Foreskin keratinocyte (primary cell): ENCODE measurements at places on chromosomes 1 and 21.

DNA sequence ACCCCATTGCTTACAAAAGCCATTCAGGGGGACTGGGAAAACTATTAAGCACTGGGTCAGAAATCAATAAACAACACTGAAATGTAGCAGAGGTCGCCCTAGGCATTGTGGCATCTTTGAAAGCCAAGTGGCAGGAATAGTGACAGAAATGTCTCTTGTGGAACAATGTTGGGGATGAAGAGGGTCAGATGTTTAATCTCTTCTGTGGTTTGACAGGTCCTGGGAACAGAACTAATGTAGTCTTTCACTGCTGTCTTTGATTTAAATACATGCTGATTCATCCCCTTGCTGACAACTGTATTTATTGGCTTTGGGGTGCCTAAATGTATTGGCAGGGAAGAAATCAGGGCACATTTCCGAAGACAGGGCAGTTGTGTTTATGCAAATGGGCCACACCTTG lies 194.8 kb downstream of the ATG4C start:
- no peak for DNase-seq

DNA sequence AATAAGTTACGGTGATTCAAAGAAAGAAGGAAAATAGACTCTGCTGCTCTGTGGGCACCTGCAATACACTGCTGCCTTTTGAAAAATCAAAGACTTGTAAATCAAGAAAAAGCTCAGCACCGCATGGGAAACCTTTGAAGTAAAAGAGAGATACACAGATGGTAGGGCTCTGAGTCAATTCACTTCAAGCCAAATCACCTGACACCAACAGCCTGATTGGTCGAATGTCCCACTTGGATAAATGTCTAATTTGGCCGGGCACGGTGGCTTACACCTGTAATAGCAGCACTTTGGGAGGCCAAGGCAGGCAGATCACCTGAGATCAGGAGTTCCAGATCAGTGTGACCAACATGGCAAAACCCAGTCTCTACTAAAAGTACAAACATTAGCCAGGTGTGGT lies 19.2 kb upstream of the RCAN3 start:
- DNase-seq: no peak

- peak; percentile 93 for DNase-seq
These were observed 36.1 kb downstream of the PEX14 start for GRCh38 chr1:10510520-10511493.

- no peak for DNase-seq
These were observed 1.4 kb downstream of the NUCKS1 start for GRCh38 chr1:205748403-205749233.

DNA sequence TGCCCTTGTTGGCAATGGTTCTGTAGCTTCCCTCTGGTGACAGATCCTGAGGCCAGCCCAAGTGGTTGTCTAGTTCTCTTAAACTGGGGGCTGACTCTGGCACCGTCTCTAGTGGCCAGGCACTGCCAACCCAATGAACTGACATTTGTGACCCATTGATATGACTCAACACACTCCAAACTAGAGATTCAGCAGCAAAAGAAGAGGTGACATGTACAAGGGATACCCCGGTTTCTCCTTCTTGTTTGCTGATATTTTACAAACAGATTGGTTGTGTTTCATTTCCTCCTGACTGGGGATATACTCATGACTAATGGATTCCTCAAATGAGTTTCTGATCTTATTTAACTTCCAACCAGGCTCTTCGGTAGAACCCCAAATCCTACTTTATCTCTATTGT lies 65.9 kb upstream of the DNAJC6 start:
- no peak for DNase-seq

DNA sequence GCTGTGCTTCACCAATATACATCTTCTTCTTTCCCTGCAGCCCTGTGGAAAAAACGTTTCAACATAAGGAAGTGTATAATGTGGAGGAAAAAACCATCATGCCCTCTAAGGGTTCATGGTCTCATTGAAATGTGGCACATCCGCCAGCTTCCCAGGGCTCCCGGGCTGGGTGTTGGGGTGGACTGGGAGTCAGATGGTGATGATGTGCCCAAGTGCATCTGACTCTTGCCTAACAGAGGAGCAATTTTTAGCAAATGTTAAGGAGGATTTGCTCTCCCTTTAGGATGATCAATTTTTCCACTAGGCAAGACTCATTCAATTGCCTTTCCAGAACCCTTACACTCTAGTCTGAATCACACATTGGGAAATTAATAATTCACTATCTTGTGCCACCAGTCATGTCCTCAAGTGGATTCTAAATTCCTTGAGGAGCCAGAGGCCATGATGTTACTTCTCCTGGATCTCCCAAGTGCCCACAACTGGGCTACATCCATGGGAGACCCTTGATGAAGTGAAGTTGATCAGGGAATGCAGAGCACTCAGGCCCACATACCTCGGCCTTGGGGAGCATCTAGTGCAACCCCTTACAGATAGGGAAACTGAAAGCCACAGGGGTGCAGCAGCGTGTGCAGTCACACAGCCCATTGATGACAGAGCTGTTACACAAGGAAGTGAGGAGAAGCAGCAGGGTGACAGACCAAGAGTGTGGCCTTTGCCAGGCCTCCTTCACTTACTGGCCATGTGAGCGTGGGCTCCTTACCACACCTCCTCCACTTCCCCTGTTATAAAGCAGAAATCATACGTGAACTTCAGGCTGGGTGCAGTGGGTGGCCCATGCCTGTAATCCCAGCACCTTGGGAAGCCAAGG lies 100.0 kb upstream of the SLC44A3 start:
- DNase-seq: no peak

- DNase-seq: no peak
These were observed 185.3 kb downstream of the CDC7 start for GRCh38 chr1:91685994-91686393.

- no peak for DNase-seq
These were observed 168.5 kb downstream of the SMYD3 start for GRCh38 chr1:246338546-246338945.

DNA sequence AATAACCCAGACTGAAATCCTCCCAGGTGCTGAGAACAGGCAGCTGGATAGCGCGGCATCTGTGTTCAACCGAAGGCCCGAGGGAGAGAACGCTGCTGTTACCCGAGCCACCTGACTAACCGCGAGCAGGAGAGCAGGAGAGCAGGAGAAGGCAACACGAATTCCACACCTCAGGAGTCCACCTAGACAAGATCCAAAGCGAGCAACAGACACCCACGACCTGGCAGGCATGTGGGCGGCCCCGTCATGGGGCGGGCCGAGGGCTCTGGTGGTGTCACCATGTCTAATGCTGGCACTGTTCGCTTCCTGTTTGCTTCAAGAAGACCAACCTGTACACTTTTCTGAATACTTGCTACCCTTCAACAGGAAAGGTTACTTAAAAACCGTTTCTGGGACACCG lies 20.9 kb upstream of the SPATC1L start:
- no peak for DNase-seq

- no peak for DNase-seq
These were observed 5.0 kb downstream of the UQCRHL start for GRCh38 chr1:15802234-15802965.

DNA sequence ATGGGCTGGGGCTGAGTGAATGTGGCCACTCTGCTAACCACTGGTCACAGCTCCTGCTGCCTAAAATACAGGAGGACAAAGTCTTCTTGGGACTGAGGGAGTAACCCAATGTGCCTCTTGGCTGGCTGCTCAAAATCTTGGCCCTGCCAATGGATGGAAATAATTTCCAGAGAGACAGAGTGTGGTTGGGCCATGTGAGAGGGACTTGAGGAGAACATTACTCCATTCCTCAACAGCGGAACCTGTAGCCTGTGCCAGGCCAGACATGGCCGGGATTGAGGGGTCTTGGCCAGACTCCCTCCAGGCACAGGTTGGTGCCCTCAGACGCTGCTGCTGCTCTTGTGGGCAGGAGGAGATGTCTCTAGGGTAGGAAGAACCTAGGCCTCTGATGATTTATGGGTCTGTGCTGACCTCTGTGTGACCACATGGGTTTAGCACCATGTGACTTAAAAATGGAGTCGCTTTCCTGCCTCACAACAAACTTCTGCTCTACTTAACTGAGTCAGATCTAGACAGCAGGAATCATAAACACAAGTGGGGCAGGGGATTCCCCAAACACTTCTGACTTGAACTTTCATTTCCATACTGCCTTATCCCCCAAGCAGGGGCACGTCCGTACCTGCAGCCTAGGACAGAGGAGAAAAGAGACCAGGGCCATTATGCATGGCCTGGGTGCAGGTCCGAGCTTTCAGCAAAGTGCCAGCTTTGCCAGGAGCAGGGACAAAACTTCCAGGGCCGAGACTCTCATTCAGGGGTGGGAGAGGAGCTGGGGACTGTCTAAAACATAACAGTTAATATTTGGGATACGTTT lies 79.2 kb downstream of the CD34 start:
- DNase-seq: peak; percentile 60

DNA sequence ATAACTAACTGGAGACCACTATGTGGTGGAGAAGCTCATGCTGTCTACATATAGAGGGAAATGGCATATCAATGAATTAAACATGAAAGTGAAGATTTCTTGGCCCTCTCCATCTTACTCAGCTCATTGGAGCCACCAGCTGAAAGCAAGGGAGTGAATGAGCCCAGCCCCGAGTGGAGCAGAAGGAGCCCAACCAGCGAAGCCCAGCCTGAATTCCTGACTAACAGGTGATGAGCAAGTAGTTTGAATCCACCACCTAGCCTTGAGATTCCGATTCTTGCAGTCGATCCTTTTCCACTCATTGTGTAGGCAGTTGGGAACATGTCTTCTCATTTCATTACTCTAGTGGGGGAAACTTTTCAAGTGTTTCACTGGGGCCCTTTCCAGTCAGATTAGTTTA lies 18.6 kb upstream of the ST6GALNAC3 start:
- no peak for DNase-seq

DNA sequence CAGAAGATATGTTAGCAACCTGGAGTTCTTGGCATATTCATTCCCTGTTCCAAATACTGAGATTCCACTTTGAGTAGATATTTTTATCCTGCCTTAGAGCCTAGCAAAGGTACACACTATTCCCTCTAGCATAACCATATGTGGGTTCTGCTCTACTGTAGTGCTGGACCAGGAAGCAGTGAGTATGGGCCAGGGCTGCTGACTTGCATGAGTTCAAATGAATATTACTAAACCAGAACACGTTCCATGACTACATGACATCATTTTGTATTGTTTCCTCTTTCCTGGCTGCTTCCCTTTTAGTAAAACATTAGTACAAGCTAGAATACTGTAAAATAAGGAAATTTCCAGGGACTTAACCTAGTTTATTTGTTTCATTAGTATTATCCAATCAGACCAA lies 41.1 kb downstream of the TNFSF18 start:
- DNase-seq: no peak

- DNase-seq: no peak
These were observed 3.3 kb upstream of the PDZK1 start for GRCh38 chr1:145710291-145711027.

GRCh38 chr1:200636681-200637080 lies 16.1 kb upstream of the KIF14 start:
- DNase-seq: no peak

DNA sequence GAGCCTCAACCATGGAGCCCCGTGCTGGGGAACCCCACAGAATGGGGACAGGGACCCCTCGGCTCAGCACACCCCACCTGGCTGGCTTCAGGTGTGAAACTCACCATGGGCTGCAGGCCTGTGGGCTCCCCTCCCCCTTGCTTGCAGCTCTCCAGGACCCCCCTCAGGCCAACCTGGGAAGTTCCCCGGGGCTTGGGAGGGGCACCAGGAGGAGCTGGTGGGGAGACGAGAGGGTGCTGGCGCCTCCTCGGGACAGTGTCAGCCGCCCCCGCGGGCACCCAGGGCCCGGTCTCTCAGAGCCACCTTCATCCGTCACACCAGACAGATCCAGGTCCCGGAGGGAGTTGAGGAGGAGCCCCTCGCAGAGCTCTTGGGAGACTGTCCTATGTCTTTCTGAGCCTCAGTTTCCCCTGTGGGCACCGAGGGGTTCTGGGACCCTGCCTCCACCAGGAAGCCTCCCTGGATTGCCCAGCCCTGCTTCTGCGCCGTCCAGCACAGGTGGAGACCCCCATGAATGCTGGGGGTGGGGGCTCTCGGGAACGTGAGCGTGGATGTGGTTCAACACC lies 657 bp upstream of the TNFRSF18 start:
- DNase-seq: no peak

DNA sequence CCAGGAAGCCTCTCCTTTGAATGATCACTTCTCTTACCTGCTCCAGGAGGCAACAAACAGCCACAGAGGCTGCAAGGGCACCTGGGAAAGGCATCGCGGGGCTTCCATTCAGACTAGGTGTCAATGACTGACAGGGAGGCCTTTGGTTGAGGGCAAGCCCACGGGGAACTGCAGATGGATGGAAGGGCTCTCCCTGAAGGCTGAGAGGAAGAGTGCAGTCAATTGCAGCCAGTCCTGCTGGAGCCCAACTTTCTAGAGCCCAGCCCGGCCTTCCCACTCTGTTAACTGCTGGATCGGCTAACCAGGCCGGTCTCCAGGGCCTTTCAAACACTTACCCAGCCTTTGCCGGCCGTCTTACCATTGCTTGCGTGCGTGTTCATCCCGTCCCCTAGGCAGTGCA lies 89.3 kb downstream of the LACTBL1 start:
- no peak for DNase-seq

DNA sequence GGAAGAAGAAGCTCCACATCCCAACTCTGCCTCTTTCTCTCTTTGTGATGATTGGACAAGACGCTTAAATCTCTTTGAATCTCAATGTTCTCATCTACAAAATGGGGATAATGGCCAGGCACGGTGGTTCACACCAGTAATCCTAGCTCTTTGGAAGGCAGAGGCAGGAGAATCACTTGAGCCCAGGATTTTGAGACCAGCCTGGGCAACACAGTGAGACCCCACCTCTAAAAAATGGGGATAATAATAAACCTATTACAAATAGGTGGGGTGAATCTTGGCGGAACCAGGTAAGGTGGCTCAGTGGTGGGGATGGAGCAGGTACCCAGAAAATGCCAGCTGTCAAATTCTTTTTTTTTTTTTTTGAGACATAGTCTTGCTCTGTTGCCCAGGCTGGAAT lies 29.4 kb upstream of the ARHGEF10L start:
- no peak for DNase-seq

GRCh38 chr1:214637722-214638458 lies 34.9 kb downstream of the CENPF start:
- no peak for DNase-seq

GRCh38 chr1:67503974-67504373 lies 73.8 kb upstream of the SERBP1 start:
- DNase-seq: no peak

GRCh38 chr1:15703562-15703961 lies 19.4 kb downstream of the PLEKHM2 start:
- DNase-seq: peak; percentile 56

GRCh38 chr1:170365331-170365730 lies 166.6 kb upstream of the GORAB start:
- DNase-seq: no peak
